ENCODE measurements at places on chromosomes 1 and 21.

GRCh38 chr1:221708987-221709386 is 32.9 kb downstream of the DUSP10 start:
- peak; percentile 77 for DNase-seq

DNA sequence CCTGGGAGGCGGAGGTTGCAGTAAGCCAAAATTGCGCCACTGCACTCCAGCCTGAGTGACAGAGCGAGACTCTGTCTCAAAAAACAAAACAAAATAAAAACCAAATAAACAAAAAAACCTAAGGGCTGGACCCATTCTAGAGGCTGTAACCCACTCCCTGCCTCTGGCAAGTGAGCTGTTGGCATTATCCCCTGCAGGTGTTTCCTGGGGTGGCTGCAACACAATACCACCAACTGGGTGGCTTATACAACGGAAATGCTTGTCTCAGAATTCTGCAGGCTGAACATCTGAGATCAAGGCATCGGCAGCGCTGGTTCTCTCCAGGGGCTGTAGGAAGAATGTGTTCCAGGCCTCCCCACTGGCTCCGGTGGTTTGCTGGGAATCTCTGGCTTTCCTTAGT is 15.2 kb downstream of the LRRC38 start:
- no peak for DNase-seq

DNA sequence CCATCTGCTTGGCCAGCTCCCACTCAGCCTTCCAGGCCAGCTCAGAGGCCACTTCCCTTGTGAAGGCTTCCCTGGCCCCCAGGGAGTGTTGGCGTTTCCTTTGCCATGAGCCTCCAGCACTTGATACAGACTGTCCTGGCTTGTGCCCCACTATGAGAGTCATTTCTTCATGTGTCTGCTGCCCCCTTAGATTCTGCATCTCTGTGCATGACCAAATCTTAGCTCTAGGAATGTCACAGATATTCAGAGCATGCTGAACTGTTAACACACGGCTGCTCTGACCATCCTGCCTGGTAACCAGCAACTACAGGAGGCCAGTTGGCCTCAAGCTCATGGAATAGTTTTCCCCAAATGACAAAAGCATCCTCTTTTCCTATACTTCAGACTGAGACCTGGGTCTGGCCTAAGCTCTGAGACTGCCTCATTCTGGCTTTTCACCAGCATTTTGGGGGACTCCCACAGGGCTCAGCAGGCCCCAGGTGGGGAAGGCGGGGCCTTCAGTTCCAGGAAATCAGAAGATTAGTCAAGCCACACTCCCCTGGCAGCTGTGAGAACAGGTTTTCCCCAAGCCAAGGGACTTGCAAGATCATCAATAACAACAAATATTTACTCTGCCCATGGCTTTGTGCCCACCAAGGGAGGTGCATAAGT is 182.6 kb upstream of the EDN2 start:
- DNase-seq, result peak; percentile 78

DNA sequence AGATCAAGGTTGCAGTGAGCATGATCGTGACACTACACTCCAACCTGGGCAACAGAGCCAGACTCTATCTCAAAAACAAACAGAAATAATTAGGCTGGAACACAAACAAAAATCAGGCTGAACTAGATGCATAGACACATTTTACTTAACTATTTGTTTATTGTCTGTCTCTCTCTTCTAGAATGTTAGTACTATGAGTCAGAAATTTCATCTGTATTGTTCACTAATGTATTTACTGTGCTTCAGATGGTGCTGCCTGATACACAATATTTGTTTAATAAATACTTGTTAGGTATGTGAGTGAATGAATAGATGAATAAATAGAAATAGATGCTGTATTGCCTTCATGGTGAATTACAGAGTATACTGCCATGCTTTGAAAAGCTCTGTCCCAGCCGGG is 6.0 kb upstream of the LIN28A start:
- no peak for DNase-seq

- no peak for DNase-seq
These were observed 436.8 kb downstream of the CAMTA1 start for GRCh38 chr1:7221826-7222694.

DNA sequence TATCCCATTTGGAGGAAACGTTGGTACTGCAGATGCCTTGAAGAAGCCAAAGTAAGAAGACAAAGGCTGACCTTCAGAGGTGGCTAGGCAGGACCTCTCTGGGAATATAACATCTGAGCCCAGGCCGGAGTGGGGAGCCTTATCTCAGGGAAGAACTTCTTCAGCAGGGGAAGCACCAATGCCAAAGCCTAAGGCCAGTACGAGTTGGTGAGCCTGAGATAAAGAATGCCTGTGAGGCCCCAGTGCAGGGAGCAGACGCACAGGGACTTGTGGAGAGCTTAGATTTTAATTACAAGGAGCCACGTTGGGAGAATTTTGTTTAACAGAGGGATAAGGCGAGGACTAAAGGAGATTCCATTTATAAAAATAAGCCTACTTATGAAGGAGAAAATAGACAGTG is 468.8 kb upstream of the RUNX1 start:
- no peak for DNase-seq

GRCh38 chr1:37372302-37372701 is 102.1 kb upstream of the ZC3H12A start:
- DNase-seq, result no peak

DNA sequence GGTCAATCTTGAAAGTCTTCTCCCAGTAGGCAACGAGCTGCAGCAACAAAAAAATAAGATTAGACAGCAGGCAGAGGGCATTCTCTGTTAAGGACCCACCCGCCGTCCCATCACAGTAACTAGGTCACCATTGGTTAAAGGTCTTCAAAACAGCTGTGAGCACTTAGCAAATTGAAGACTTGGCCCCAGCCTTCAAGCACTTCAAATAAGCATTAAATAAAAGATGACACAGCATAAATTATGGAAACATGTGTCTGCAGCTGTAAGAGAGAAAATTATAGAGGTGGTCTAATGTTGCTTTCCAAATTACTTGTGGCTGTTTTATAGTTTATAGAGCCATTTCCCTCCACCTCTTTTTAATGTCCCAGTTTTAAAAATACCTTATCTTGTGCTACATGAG is 61.2 kb downstream of the VANGL1 start:
- no peak for DNase-seq

GRCh38 chr1:182588500-182589396 is at the start of gene RNASEL:
Gene RNASEL (minus strand): TSS chr1:182589256. CDS start chr1:182586806, 2,450 bp downstream.
- peak; percentile 51 for DNase-seq

- DNase-seq, result no peak
These were observed 95.4 kb upstream of the USP24 start for GRCh38 chr1:55310505-55310971.

DNA sequence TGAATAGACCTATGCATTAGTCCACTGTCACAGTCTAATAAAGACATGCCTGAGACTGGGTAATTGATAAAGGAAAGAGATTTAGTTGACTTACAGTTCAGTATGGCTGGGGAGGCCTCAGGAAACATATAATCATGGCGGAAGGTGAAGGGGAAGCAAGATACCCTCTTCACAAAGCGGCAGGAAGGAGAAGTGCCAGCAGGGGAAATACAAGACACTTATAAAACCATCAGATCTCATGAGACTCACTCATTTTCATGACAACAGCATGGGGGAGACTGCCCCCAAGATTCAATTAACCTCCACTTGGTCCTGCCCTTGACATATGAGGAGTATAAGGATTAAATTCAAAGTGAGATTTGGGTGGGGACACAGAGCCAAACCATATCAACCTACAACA is 59.4 kb downstream of the CAPN9 start:
- no peak for DNase-seq

DNA sequence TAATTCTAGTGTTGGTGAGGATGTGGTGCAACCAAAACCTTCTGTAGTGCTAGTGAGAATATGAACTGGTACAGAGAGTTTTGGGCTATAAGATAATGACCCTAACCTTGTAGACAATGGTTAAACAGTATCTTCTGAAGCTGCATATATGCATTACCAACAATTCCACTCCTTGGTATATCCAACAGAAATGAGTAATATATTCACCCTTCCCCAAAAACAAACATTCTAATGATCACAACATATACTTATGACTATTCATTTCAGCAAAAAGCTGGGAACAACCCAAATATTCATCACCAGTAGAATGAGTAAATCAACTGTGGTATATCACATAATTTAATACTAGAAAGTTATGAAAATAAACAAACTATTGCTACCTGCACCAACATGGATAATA is 39.6 kb upstream of the DPYD start:
- no peak for DNase-seq

- DNase-seq, result peak; percentile 40
These were observed 24.0 kb downstream of the PLCH2 start for GRCh38 chr1:2499986-2500596.

- no peak for DNase-seq
These were observed 154.1 kb upstream of the TMEM51 start for GRCh38 chr1:14999441-14999840.

DNA sequence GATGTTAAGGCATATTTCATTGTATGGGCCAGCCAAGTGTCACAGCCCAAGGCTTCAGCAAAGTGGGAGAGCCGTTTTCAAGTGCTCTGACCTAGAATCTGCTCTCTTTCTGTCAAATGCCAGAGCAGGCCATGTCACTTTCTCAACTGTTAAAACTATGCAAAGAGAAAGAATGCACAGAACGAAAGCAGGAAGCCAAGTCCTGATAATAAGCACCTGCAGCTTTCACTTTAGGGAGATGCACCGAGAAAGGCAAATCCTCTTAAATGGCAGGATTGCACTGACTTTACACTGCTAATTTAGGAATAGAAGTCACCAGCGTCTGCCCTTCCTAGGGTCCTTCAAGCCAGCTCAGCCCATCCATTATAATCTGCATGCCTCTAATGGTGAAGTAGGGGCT is 49.2 kb upstream of the NTPCR start:
- no peak for DNase-seq

DNA sequence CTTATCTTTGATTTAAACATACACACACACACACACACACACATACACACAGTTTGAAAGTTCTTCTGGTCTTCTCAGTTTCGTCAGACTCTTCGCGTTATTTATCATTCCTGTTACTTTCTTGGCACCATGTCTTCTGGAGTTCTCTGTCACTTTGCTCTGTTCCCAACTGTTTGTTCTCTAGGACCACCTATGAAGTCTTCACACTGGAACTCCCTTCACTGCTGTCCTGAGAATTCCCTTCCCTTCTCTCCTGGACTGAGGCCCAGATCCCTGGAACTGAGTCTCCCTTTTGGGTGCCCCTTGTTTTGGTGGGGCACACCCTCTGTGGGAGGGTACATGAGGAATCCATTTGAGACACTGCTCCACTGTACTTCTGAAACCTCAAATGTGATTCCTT is 30.5 kb downstream of the ALG14 start:
- DNase-seq, result no peak

DNA sequence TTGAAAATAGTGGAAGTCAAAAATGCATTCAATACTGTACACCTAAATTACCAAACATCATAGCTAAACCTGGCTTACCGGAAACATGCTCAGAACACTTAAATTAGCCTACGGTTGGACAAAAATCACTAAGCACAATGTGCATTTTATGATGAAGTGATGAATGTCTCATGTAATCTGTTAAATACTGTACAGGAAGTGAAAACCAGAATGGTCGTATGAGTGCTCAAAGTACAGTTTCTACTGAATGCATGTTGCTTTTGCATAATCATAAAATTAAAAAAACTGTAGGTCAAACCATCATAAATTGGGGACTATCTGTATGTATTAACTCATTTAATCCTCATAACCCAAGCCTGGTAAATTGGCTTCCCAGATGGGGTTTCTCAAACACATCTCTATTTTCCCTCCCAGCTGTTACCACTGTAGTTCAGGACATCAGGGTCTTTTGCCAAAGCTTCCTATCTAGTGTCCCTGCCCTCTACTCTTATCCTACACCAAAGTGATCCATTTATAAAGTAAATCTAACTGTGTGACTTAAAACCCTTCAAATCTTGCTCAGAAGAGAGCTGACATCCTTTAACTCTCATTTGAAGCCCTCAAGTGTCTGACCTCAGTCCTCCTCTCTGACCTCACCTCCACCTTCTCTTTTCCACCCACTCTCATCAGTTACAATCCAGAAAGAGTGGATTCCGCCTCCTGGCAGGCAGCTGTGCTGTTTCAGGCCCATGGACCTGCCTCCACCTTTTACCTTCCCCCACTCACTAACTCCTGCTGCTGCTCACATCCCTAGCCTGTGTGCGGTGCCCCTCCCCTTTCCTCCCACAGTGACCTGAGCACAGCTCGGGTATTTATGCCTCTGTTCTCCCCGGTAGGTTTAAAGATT is 356.4 kb upstream of the ST6GALNAC5 start:
- no peak for DNase-seq

- DNase-seq, result no peak
These were observed 546.9 kb upstream of the ADAMTS5 start for GRCh38 chr21:27513825-27514224.

GRCh38 chr1:36585569-36586548 is 103.1 kb upstream of the CSF3R start:
- no peak for DNase-seq

DNA sequence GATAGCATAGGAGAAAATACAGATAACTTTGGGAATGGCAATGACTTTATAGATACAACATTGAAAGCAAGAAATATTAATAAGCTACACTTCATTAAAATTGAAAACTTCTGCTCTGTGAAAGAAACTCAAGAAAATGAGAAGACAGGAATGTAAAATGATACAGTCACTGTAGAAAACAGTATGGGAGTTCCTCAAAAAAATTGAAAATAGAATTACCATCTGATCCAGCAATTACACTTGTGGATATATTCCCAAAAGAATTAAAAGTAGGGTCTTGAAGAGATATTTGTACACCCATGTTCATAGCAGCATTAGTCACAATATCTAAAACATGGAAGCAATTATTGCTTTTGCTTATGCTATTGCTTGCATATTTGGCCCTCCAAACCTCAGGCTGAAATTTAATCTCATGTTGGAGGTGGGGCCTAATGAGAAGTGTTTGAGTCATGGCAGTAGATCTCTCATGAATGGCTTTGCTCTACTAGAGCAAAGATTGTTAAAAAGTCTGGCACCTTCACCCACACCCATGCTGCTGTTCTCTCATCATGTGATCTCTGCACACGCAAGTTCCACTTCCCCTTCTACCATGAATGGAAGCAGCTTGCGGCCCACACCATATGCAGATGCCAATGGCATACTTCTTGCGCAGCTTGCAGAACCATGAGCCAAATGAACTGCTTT is 15.3 kb upstream of the AHCYL1 start:
- DNase-seq, result no peak

GRCh38 chr21:37842163-37842919 is 73.9 kb downstream of the KCNJ6 start:
- no peak for DNase-seq

DNA sequence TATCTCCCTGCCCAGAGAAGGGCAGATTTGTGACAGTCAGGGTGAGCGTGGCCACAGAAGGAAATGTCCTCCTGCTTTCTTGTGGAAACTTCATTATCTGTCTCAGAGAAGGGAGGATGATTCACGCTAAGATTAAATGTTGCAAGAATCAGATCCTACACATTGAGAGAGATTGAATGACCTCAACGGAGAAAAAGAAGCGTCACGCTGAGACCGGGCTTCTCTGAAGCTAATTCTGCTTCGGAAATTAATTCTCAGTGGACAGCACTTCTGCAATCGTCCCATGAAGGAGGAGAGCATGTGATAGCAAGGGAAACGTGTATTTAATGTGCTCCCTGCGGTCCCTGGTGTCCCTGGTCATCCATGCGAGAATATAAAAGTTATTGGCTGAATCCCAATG is 19.8 kb upstream of the C1orf21 start:
- no peak for DNase-seq
